ENCODE measurements at places on chromosomes 16 and 17.

- no peak for DNase-seq
Measured at GRCh38 chr17:79500745-79501618, 109.9 kb downstream of the RBFOX3 start.

- no peak for DNase-seq
Measured at GRCh38 chr17:43767053-43767712, 8.6 kb upstream of the SOST start.

DNA sequence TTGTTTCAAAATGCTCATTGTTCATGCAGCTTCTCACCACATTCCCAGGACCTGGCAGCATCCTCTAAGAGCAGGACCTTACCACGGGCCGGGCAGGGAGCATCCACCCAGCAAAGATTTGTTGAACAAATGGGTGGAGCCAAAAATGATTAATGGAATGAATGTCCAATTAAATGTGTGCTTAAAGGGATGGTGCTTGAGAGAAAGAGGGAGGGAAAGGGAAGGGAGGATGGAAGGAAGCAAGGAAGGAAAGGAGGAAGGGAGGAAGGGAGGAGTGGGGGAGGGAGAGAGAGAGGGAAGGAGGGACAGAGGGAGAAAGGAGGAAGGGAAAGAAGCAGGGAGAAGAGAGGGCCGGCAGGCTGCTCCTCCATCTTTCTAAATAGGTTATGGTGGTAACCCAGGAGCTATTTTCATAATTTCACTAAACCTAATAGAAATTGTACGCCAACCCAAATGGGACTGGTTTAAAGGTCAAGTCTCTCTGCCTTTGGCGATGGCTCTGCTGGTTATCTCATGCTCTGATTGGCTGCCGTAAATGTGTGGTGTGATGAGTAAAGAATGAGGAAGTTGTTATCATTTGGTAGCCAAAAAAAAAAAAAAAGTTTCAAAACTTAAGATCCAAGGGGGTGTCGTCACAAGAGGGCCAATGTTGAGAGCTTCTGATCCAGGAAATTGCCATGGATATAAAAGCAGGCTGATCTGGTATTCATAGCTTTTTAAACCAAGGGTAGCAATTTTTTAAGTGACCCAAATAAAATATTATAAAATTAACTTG lies 126.7 kb upstream of the FOXF1 start:
- DNase-seq: peak; percentile 87

DNA sequence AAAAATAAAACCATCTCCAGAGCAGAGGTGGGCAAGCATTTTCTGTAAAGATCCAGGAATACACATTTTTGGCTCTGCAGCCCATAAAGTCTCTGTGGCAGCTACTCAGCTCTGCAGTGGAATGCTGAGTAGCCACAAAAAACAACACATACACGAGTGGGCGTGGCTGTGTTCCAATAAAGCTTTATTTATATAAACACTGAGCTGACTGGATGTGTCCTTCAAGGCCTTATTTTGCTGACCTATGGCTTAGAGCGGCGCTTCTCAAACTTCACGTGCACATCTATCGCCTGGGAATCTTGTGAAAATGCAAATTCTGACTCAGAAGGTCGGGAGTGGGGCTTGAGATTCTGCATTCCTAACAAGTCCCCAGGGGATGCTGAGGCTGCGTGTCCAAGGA lies 39.7 kb downstream of the XYLT1 start:
- DNase-seq: no peak

DNA sequence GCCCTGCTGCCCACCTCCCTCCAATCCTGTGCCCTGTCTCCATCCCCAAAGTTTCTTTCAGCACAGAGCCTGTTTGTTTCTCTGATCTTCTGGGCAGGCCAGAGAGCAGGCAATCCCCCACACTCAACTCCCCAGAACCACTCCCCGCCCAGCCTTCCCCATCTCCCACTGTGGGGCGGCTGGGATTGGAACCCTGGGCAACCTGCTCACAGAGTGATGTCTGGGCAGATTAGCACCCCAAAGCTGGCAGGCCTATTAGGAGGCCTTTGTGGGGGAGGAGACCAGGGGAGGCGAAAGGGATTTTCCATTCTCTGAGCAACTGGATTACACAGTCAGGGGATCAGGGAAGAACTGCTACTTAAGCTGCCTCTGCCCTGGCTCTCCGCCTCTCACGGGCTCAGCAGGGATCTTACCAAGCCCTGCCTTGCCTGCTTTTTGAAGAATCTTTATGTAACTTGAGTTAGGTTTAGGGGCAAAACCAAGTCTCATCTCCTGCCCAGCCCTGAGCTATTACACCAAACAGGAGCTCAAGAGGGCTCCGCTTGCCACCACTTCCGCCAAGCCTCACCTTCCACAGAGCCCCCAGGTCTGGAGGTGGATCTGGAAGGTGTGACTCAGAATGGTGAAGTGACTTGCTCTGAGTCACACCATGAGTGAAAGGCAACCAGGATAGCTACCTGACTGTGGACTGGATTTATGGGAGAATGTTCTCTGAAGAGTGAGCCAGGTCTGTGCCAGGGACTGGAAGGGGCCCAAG lies 16.0 kb upstream of the LHX1 start:
- DNase-seq: peak; percentile 66

GRCh38 chr17:5122586-5123342 lies 6.9 kb downstream of the USP6 start:
- peak; percentile 4 for DNase-seq

- DNase-seq: peak; percentile 77
Measured at GRCh38 chr16:19844945-19845641, 39.6 kb downstream of the GPRC5B start.

GRCh38 chr16:16126896-16127295 lies 96.4 kb downstream of the ABCC6 start:
- DNase-seq: no peak

- DNase-seq: no peak
Measured at GRCh38 chr16:52545898-52546266, 1.1 kb downstream of the TOX3 start.

GRCh38 chr16:13718748-13719147 lies 201.2 kb upstream of the ERCC4 start:
- no peak for DNase-seq

- no peak for DNase-seq
Measured at GRCh38 chr16:68473358-68474070, 25.2 kb upstream of the SMPD3 start.

DNA sequence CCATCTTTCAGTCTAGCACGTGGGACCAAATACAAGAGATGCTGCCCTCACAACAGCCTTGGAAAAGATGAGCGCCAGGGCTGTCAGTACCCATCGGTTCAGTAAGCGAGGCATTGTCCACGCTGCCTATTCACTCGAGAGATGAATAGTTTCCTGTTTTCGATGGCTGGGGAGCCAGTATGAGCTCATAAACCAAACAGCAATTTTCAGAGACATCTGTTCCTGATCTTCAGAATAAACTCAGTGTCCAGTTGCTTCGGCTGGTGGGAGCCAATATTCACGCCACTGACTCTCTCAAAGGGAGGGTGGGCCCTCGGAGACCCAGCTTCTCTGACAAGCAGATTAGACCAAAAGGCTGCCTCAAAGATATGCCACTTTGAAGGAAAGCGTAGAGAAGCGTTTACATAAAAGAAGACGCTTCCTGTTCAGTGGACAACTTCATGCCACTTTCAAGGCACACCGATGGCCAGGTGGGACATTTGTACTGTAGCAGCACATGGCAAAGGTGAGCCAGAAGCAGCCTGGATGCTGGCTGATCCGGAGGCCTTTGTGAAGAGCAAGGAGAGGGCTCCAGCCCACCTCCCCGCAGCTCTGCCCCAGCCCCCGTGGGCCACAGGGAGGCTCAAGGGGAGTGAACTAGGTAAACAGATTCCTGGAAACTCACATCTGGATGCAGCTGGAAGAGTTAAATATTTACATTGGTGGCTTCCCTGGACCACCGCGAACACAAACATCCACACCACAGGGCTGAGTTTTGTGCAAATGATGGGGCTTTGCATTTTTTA lies 6.0 kb downstream of the TIMM22 start:
- peak; percentile 54 for DNase-seq

DNA sequence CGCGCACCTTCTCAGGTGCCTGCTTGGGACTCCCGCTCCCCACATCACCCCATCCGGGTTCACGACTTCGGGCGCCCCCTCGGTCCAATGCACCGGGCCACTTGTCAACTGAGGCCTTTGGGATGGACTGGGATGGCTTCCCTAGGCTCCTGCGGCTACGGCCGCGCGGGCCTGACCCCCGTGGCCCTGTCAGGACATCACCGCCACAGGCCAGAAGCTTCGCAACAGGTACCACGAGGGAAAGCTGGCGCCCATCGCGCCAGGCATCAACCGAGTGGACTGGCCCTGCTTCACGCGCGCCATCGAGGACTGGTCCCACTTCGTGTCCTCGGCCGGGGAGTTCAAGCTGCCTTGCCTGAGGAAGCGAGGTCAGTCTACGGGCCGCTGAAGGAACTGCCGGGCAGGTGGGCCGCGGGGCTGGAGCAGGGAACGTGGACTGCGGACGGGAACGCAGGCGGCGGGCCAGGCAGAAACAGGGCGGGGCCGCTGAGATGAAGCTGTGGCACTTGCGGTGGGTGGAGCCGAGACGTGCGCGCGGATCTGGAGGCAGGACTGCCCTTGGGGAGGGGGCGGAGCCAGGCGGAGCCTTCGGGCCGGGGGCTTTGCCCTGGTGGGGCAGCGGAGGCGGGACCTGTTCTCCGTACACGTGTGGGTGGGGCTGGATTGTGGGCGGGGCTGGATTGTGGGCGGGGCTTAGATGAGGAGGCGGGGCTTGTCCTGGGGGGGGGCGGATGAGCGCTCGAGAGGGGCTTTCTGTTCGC lies 13.7 kb upstream of the CNGB1 start:
- peak; percentile 76 for DNase-seq

- no peak for DNase-seq
Measured at GRCh38 chr16:68073902-68074760, 11.0 kb upstream of the NFATC3 start.

GRCh38 chr16:27852116-27852515 lies 211.4 kb downstream of the GSG1L start:
- DNase-seq: no peak

DNA sequence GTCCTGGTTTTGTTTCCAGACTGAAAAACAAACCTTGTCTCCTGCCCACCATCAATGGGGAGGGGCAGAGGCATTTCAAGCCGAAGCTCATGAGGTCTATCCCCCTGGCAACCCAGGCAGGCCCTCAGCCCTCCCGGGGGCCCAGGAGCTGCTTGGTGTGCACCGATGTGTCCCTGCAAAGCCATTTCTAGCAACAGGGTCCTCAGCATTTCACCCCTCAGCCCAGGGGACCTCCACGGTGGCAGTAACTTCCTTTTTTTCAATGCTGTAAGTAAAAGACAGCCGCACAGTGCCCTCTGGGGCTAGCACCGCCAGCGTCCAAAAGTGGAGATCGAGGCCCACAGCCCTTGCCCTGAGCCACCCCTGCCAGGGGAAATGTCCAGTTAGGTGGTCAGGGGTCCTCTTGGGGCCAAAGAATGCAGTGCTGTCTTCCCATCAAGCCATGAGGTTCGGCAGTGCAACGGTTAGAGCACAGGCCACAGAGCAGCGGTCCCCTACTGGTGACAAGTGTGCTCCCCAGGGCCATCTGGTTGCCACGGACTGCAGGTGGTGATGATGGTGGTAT lies 79.9 kb downstream of the LITAF start:
- no peak for DNase-seq

- DNase-seq: no peak
Measured at GRCh38 chr16:67199011-67199807, at the start of gene ELMO3. Gene ELMO3 (plus strand): TSS chr16:67199131. CDS start chr16:67199327, 196 bp downstream.

DNA sequence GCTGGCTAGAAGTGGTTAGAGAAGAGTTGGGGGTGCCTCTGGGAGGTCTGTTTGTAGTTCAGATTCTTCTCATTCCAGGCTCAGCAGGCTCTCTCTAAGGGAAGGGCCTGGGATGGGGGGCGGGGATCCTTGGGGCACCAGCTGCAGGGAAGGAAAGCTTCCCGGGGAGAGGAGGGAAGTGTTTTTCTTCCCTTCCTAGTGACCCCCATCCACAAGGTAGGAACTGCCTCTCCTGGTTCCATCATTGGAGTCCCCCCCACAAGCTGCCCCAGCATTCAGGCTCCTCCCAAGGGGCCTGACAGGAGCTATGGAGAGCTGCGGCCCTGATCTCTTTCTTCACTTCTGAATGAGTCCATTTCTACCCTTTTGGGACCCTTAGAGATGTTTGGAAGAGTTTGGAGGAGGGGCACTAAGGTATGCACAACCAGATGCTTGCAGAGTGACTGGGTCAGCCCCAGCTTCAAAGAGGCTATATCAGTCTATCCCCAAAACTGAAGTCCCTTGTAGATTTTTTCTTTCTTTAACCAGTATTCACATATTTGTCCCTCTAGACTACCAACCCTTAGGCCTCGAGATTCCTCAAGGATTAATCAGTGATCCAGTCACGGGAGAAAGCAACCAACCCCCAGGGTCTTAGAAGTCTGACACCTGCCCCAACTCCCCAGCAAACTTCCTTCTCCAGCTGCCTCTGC lies 13.9 kb upstream of the FZD2 start:
- peak; percentile 72 for DNase-seq

- DNase-seq: no peak
Measured at GRCh38 chr17:30599428-30600059, 122.3 kb downstream of the GOSR1 start.

DNA sequence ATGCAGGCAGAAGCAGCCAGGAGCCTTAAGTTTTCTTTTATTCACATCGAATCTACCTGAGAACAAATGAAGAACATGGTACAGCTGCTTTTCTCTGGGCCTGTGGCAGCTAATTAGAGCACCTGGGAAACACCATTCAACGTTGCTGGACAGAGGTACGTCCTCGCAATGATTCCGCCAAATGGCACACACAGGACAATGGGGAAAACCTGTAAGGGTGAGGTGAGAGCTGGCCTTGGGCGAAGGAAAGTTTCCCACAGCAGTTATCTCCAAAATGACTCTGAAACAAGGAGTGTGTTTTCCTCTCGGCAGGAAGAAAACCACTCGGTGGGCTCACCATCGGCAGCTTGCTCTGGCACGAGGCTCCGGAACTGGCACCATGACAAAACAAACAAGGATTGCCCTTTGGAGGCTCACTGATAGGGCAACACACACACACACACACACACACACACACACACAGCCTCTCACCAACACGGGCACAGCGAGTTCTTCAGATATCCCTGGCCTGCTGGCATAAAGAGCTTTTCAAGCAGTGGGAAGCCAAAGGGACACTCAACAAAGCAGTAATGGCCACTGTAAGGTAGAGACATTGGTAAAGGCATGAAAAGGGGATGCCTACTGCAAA lies 73.7 kb downstream of the ZFHX3 start:
- peak; percentile 25 for DNase-seq

DNA sequence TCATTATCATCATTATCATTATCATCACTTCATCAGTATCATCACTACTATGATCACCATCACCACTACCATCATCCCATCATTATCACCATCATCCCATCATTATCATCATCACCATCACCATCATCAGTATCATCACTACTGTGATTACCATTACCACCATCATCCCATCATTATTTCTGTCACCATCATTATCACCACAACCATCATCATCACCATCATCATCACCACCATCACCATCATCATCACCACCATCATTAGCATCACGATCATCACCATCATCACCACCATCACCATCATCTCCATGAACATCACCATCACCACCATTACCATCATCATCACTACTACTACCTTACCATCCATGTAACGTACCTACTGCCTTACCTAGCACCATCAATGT lies 368.8 kb downstream of the SEC14L1 start:
- DNase-seq: no peak

DNA sequence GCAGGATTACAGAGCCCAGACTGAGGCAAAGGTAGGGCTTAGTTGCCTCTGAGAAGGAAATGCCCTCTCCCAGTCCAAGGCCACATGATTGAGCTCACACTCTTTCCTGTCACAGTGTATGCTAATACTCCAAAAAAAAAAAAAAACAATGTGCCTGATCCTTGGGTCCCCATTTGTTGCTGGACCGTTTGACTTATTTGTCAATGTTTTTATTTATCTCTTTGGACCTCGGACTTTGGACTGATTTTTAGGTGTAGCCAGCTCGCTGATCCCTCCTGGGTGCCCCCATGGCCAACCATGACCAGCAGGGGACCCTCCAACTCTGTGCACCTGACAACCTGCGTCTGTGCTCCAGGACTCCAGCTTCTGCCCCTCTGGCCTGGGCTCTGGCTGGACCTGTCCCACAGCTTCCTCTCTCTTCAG lies 622 bp upstream of the CCL16 start:
- no peak for DNase-seq
